Right atrium auricular region (tissue), 2 donors: ENCODE measurements at places on chromosomes 5 and 9.

DNA sequence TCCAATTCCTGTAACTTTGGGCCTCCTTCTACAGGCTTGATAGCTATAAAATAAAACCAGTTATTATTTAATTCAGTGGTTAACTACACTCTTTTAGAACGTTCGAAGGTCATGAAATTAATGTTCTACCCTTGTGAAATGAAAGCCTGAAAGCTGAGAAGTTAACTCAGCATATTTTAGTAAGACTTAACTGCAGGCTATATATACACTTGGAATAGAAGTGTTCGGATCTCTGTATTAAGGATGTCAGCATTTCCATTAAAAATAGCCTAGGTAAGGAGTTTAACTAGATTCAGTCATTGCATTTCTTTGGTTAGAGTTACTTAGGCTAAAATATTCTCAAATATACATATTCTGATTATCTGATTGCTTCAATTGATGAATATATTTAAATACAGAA lies 229.2 kb downstream of the MRPS30 start:
- no peaks in the 10 kb centered on the region for H3K27me3 ChIP-seq
- H3K4me1 ChIP-seq, result no peaks in the 10 kb centered on the region
- H3K4me3 ChIP-seq, result no peak overlapping the region
- no peak for DNase-seq
- no peak overlapping the region for H3K27ac ChIP-seq
- H3K36me3 ChIP-seq, result no peaks in the 10 kb centered on the region

DNA sequence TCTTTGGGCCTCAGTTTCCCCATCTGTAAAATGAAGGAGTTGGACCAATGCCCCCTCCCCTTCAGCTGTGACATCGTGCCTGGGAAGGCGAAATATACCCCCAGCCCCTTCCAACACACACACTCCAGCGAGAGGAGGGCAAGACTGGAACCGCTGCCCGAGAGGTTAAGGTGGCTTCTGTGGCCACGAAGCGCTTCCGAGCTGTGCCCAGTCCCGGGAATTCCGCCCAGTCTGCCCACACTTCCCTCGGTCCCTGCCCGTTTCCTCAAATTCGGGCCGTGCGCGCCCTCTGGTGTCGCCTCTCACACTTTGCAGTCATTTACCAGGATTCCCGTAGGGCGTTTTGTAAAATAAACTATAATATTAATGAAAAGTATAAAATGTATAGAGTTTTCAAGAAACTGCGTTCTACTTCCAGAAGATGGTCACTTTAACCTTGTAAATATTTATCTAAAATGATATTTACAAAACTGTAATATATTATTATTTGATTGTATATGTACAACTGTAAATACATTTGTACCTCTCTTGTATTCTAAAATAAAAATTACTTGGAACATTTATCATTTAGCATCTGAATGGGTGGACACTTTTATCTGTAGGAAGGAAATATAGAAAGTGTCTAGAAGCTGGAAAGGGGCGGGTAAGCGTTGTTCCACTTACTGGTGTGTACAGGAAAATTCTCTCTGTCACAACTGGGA lies 11.0 kb upstream of the EXOSC2 start:
- no peaks in the 10 kb centered on the region for H3K27me3 ChIP-seq
- H3K27ac ChIP-seq, result no peak overlapping the region
- peak overlapping the region; percentile 53 for H3K4me3 ChIP-seq
- no peaks in the 10 kb centered on the region for H3K36me3 ChIP-seq
- H3K4me1 ChIP-seq, result no peaks in the 10 kb centered on the region

GRCh38 chr9:136104916-136105315 lies 9.8 kb upstream of the NACC2 start:
- no peak for DNase-seq
- no peak overlapping the region for H3K4me3 ChIP-seq
- H3K27me3 ChIP-seq, result no peaks in the 10 kb centered on the region
- peaks cover 5% of the 10 kb centered on the region for H3K4me1 ChIP-seq
- no peaks in the 10 kb centered on the region for H3K36me3 ChIP-seq

- H3K4me3 ChIP-seq, result no peak overlapping the region
- DNase-seq, result no peak
- no peak overlapping the region for H3K27ac ChIP-seq
- H3K4me1 ChIP-seq, result no peaks in the 10 kb centered on the region
- H3K27me3 ChIP-seq, result no peaks in the 10 kb centered on the region
These were observed 267.7 kb upstream of the SMARCA2 start for GRCh38 chr9:1747417-1747967.

DNA sequence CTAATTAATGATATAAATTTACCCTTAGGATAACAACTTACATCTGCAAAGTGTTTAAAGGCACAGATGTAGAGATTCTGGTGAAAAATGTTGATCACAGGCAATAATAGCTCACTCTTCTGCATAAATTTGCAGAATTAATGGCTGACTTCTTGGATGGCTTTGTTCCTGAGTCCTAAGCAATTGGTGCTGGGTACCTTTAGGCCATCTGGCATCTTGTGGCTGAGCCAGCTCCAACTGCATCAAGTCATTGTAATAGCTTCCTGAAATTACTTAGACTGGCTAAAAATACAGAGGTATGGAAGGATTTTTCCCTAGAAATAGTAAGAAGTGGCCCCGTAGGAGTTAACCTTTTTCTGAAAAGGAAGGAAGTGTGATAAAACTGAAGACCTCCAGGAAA lies 118.3 kb upstream of the MINAR2 start:
- DNase-seq, result no peak
- H3K27ac ChIP-seq, result no peak overlapping the region
- no peaks in the 10 kb centered on the region for H3K27me3 ChIP-seq
- H3K4me1 ChIP-seq, result no peaks in the 10 kb centered on the region
- no peak overlapping the region for H3K4me3 ChIP-seq
